ENCODE measurements at places on chromosomes 2 and 18.

DNA sequence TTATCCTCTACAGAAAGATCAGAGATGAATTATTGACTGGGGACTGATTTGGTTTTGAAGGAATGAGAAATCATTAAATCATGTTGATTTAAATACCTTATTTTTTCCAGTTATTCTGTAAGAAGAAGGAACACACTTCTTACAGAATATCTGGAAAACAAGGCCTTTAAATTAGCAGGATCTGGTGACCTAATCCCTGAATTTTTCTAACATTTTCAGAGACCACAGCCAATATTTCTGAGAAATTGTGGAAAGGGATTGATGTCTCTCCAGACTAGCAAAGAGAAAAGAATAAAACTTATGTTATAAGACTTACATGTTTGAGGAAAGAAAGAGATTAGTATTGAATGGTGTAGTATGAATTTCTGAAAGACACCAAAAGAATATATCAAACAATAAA, 104.0 kb downstream of the KCNE4 start:
- DNase-seq: no peak

DNA sequence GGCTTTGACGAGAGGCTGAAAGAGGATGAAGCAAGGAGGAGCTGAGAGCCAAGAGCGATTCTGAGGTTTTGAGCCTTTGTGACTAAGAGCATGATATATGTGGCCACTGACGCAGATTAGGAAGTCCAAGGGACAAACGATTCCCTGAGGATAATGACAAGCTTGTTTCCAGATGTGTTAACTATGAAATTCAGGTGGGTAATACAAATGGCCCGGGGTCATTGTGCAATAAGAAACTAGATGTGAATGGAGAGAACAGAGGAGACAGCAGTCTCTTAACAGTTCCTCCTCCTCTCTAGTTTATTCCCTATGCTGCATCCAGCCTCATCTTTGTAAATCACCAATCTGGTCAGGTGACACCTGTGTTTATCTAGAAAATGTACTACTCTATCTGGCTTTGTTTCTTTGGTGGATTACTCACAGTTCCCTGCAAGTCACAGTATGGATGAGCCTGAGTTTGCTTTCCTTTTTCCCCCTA, 84.2 kb downstream of the SOCS6 start:
- no peak for DNase-seq

DNA sequence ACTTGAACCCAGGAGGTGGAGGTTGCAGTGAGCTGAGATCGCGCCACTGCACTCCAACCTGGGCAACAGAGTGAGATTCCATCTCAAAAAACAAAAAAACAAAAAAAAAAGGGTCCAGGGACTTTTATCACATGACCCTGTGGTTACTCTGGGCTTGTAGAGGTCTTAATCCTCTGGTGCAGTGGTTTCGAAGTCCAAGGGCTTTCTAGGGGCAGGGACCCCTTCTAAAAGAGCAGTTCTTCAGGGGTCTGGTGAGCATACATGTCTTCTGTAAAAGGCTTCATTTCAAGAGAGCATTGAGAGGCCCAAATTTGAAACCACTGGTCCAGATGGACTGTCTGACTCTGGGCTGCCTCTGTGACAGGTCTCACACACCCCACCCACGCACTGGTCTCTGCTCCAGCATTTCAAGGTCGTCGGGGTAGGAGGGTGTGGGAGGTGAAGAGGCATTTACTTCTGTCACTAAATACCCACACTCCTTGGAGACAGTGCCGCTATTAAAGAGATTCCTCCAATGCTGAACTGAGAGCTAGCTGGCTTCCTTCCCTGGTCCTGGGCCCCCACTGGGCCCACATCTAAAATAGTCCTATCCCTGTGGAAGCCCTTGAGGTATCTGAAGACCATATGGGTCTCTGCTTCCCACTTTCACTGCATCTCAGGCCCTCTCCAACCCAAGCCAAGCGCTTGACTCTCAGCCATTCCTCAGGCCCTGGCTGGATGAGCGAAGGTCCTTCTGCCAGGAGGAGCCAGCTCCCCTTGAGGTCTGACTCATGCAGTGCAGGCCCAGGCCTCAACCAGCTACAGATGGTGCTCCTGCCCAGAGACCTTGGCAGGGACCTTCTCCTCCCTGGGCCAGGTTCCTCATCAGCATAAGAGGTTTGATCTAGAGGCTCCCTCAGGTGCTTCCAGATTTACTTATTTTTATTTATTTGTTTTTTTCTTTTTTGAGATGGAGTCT, 44.8 kb downstream of the PAX8 start:
- DNase-seq: no peak

DNA sequence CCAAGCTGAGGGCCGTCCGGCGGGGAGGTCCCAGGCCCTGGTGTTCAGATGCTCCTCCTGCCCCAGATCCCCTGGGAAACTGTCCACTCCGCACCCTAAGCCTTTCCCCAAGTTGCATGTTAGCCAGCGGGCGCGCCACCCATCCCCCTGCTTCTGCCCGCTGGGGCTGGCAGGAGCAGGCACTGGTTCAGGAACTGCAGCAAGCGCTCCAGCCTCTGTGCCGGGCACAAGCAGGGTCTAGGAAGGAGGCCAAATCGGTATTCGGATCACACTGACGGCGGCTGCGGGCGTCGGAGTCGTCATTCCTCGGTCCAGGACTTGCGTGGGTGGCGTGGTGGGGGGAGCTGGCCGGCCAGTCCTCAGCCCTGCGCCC, 53.7 kb downstream of the FAM168B start:
- no peak for DNase-seq

DNA sequence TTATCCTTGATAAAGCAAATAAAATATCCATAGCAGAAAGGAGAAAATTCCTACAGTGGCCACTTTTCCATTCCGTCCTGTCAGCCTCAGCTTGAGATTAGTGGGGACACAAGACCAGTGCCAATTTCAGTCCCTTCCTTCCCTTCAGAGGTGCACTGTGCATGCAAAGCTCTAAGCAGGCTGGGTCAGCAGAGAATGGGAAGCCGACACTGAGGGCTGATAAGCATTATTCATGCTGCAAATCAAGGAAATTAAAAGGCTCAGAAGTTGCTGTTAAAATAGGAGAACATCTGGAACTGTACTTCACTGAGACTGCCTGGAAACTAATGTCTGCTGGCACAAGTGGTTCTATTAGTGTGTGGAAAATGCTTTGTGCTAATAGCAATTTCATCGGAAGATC, 534.3 kb downstream of the ADCYAP1 start:
- DNase-seq: no peak

GRCh38 chr18:11089931-11090715, 59.2 kb downstream of the PIEZO2 start:
- DNase-seq: peak; percentile 62

DNA sequence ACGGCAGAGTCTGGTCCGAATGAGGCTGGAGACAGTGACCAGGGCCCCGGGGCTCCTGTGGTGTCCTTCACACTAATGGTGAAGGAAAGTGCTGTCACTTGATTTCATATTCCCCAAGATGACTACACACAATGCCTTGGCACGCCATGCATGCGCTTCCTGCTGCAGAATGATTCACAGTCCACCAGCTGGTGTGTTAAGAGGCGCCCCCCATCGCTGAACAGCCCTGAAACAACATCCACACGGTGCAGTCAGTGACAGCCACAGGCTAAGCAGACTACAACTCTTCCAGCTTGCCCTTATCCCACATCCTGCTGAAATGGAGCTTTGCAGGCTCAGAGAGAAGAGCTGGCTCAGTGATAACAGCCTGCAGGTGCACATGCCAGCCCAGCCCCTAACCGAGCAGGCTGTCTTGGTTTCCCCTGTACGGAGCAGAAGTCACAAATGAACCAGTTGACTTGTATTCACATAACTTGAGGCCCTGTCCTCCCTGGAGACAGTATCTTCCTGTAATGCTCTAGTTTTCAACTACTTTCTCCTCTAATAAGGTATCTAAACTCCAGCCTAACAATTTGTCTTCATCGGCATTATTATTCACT, 24.3 kb upstream of the CDH20 start:
- no peak for DNase-seq

DNA sequence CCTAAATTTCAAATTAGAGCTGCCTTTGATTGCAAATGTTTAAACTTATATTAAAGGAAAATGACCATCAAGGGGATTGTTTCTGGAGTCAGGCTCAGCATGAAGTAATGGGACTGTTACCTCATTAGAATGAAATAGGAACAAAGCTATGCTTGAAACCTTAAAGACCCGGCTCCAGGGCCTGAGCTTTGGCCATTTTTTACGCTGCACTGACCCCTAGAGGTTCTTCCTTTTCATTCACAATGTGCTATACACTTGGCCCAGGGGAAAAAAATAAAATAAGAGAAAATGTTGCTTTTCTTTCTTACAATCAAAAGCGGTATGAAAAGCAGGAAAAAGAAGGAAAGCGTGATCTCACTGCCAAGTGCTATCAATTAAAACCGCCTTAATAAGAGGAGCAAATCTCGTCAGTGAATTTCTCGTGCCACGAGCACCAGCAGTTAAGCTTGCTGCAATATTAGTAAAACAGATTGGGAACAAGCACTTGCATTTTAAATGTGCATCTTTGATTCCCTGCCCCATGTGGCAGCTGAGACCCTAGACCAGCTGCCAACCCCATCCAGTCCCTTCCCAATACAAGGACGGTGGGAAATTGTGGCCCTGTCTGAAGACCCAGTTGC, 96.6 kb downstream of the MBD2 start:
- DNase-seq: peak; percentile 49

- no peak for DNase-seq
Observed at GRCh38 chr2:83234246-83234645, 1224.8 kb downstream of the SUCLG1 start.

- DNase-seq: no peak
Observed at GRCh38 chr2:9392898-9393765, 30.2 kb downstream of the ITGB1BP1 start.

GRCh38 chr2:158179660-158180059, 78.0 kb downstream of the UPP2 start:
- peak; percentile 73 for DNase-seq

DNA sequence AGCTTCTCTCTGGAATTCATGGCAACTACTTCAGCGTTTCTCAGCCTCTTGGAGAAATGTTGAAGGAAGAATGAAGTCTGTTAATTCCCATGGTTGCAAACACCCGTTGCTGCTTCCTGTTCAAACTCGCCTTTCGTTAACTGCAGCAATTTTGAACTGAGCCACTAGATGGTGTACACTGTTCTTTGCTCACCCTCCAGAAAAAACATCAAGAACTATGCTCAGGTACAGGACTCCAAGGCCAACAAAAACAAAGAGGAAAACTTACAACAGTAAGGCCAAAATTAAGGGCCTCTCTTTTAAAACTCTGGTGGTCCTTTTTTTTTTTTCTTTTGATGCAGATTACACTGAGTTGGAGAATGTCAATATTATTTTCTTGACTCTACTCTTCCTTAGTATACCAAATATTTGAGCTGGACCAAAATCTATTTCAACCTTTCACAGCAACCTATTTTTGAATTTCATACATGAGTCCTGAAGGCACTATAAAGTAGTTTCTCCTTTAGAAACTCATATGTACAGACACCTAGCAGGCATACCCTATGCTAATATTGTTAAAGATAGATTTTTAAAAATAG, 58.2 kb downstream of the KLHL14 start:
- peak; percentile 75 for DNase-seq

DNA sequence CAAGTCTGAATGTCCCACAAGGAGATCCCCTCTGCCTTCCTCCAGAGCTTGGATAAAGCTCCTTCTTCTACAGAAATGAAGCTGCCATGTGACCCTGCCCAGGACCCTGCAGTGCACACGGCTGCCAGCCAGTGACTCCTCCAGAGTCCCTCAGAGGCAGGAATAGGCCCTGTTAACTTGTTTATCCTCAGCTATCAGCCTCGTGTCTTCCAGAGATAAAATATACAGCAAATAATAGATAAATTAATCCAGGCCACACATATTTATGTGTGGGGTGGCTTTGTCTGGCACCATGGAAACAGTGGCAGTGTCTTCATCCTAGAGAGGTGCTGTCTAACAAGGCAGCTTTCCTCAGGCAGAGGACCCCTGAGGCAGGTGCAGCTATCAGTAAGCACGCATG, 66.7 kb downstream of the TMEM18 start:
- DNase-seq: no peak

GRCh38 chr2:6637330-6637729, 228.4 kb downstream of the CMPK2 start:
- DNase-seq: no peak

DNA sequence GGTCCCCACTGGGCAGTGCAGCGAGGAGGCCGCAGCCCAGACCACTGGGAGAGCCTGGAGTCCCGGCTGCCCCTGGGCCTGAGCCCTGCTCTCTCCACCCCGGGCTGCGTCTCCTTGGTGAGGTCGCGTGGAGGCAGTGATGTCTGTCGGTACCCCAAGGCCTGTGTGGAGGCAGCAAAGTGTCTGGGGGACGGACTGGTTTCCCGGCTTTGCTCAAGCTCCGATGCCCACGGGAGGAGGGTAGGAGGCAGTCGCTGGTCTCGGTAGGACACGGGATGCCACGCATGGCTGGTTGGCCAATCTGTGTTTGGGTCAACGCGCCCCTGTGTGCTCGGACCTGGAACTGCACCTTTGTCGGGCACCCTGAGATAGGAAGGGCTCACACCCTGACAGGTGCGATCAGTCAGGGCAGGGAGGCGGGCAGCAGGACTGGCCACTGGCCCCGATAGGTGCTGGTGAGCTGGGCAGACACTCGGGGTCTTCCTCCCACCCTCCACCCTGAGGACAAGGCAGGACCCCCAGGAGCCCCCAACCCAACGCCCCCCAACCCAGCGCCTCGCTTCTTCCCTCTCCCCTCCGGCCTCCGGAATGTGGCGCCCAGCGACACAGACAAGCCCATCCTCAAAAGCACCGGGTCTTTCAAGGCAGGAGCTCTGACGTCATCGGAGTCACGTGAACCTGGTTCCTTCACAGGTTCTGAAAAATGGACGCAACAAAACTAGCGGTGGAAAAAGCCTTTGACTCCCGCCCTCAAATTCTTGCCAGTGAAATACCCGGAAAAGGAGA, 288.6 kb downstream of the NDUFA10 start:
- no peak for DNase-seq

DNA sequence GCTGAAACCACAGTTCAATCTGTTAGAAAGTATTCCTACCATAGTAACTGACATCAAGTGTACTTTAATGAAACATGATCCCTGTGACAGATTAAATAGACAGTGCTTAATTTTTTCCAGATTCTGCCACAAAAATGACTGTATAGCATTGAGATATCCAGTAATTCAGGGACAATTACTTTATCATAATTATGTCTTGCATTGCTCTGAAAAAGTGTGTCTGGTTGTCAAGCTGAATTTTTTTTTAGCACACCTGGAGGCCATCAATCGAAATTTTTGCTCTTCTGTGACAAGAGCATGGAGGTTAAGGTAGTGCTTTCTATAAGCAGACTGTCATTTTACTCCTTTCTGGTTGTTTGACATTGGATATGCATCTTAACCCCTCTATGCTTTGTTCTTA, 1083.8 kb upstream of the NRXN1 start:
- no peak for DNase-seq

DNA sequence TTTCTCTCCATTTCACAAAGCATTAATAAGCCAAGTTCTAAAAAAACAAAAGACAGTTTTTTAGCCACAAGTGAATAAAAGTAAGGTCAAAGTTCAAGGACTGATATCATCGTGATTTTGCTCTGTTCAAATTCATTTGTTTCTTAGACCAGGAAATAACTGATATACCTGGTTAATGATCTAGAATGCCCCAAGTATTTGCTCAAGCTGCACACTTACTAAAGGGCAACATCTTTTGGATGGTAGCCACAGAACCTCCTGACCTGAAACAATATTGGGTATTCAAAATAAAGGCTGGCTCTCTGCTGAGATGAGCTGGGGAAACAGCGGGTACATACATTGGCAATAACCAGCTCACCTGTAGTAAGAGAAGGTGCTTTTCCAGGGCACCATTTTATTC, 314.7 kb upstream of the LYPD1 start:
- no peak for DNase-seq

Data from common myeloid progenitor, CD34-positive (primary cell).